ENCODE measurements at places on chromosomes 6 and 20.

DNA sequence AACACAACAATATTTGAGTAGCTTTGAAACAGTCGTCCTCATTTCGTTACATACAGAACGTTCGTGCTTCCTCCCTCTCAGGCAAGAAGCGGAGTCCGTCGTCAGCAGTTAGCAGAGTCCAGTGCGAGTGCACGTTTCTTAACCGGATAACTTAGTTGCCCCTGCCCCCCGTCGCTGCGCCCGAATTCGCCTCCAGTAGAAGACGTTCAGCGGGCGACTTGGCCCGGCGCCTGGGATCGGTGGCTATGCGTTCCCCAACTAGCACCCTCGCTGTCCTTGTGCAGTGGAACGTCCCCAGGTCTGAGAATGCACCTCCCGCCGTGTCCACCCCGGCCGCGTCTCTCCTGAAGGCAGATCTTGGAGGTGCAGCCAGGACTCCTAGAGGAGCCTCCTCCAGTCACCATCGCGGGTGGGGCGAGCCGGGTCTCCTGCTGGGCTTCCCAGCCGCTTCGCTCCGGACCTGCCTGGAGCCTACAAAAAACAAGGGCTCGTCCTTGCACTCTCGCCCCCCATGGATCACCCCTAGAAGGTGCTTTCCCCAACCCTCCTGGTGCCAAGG lies 910 bp upstream of the PCSK2 start:
- no peak for DNase-seq

DNA sequence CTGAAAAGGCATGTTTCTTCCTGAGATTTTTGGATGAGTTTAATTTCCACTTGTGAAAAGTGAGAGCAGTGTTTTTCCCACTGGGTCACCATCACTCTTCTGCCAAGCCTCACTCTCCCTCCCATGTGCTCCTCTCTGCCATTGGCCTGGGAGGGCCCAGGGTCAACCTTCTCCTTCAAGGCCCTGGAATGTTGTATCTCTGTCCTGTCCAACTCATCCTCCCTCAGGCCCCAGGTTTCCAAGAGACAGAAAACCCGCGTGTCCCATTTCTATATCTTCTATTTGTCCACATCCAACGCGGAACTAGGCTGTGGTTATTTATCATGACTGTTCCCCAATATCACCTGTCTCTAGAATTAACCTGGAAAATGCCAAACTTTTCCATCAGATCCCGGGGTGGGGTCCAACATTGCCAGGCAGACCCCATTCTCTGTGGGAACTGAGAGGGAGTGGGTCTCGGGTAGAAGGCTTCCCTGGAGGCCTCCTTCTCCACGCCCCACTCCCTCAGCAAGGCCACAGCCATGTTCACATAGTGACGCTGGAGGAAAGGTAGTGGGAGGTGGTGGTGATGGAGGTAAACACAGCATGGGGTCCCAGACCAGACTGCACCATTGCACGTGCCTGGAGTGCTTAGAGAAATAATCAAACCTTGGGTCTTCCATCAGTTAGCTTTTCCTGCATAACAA lies 173.5 kb downstream of the SCP2D1 start:
- DNase-seq, result no peak

DNA sequence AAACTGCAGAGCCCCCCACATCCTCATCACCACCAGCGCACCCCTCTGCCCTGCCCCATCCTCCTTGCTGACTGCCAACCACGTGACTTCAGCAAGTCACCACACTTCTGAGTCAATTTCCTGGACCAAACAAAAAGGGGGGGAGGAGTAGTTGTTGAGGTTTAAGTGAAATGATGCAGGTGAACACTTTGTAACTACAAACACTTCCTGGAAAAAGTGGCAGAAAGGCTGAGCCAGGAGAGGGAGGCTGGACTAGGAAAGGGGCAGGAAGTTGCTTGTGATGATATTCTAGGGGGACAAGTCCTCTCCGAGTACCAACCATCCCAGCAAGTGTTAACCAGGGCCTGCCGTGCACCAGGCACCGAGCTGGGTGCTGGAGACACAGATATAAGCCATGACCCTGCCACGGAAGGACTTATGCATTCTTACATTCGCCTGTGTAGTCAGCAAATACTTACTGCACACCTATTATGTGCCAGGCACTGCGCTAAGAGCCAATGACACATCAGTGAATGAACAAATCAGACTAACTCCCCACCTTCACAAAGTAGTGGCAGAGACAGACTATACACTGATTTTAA lies 67.3 kb downstream of the PREX1 start:
- DNase-seq, result no peak

DNA sequence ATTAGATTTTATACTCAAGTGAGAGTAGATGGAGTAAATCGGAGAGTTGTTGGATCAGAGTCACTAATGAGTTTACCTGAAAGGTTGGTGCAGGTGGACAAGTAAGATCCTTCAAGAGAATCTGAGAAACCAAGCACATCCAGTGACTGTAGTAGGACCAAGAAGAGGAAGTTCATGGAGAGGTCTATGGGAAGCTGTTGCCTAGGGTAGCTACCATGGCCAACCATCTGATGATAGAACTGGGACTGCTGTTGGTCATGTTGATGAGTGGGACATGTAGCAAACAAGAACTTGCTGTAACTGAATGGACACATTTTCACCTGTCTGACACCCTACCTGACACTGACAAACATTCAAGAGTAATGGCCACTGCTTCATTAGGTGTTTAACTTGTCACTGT lies 11.3 kb upstream of the ADGB start:
- DNase-seq, result no peak

- DNase-seq, result no peak
These were observed 110.9 kb upstream of the JAG1 start for GRCh38 chr20:10784554-10785183.

GRCh38 chr20:7144464-7144863 lies 377.0 kb downstream of the BMP2 start:
- DNase-seq, result no peak

GRCh38 chr20:12255461-12255970 lies 337.8 kb downstream of the BTBD3 start:
- peak; percentile 25 for DNase-seq

DNA sequence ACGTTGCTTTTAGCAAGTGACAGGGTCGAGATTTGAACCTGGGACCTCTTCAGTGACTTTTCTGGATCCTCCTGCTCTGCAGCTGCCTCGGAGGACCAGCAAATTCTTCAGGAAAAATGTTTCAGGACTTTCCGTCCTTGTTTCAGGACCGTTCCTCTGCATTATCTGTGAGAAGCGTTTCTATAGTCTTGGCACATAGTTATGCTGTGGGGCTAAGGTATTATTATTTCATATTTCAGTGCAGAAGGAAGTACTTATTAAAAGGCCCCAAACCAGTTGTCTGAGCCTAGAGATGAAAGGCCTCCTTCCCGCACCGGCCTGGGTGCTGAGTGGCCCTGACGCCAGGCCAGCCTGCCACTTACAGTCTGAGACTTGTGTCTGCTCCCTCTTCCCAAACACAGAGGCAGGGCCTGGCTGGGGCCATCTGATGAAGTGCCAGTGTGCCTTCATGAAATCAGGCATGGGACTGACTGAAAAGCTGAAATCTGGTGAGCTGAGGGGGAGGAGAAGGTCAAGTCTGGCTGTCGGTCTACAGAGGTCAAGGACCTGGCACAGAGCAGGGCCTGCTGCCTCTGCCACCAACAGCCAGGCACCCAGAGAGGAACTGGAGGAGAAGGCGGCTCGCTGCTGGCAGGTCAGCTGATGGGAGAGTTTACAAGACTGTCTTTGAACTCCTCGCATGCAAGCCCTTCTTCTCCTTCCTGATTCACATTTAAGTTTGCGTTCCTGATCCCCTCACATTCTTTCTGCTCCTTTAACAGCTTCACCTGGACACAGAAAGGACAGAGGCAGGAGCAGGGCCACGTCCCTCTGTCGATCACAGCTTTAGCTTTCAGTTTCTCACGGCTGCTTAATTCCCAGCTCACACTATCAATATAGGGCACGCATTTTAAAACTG lies 8.9 kb upstream of the QKI start:
- DNase-seq, result no peak

DNA sequence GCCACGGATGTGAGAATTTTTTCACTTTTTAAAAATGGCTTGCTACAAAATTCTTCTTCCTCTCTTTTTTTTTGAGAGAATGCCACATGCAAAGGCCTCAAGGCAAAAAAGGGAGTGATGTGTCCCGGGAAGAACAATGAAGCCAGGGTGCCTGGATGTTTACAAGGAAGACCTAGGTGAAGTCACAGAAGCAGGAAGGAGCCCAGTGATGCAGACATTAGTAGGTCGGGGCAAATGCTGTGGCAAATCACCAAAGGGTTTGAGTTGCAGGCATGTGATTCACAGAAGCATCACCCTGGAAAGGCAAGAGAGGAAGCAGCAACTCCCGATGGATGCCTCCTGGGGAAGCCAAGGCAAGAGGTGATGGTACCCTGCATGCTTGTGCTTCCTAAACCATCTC lies 46.8 kb downstream of the FARS2 start:
- no peak for DNase-seq

DNA sequence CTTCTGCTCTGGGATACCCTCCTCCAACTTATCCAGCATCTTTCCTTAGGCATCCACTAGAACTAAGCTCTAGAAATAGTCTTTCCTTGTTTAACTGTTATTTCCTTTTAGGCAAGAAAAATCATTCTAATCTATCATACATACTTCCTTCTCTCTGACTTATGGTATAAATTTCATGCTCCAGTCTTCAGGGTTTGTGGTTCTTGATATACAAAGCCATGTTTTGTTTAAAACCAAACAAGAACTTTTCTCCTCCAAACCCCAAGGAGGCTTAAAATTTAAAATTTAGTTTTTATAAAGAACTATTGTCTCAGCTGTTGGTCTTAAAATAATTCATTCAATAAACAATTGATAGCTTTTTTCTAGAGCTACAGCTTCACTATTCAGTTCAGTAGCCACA lies 77.2 kb downstream of the CD164 start:
- no peak for DNase-seq

- peak; percentile 29 for DNase-seq
These were observed 2.2 kb downstream of the QKI start for GRCh38 chr6:163416557-163417253.

GRCh38 chr6:15079288-15079817 lies 166.5 kb upstream of the JARID2 start:
- DNase-seq, result no peak

- DNase-seq, result no peak
These were observed 8.5 kb downstream of the EBF4 start for GRCh38 chr20:2700913-2701620.

DNA sequence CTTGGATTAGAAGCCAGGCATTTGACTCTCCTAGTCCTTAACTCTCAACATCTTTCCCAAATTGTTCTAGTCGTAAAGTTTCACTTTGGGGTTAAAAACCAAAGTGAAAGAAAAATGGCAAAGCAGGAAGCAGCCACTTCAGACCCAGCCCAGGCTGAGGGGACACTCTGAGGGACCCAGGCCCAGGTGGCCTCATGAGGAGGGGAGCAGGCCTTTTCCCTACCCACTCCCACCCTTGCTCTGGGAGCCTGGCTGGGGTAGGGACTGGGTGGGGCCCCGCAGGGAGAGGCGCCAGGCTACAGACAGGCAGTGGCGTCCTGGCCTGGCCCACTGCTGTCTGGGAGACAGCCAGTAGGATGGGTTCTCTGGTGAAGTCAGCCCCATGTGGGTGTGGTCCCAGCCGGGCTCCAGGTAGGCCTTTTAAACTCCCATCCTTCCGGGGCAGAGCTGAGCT lies 68.7 kb upstream of the MYL9 start:
- DNase-seq, result peak; percentile 56

DNA sequence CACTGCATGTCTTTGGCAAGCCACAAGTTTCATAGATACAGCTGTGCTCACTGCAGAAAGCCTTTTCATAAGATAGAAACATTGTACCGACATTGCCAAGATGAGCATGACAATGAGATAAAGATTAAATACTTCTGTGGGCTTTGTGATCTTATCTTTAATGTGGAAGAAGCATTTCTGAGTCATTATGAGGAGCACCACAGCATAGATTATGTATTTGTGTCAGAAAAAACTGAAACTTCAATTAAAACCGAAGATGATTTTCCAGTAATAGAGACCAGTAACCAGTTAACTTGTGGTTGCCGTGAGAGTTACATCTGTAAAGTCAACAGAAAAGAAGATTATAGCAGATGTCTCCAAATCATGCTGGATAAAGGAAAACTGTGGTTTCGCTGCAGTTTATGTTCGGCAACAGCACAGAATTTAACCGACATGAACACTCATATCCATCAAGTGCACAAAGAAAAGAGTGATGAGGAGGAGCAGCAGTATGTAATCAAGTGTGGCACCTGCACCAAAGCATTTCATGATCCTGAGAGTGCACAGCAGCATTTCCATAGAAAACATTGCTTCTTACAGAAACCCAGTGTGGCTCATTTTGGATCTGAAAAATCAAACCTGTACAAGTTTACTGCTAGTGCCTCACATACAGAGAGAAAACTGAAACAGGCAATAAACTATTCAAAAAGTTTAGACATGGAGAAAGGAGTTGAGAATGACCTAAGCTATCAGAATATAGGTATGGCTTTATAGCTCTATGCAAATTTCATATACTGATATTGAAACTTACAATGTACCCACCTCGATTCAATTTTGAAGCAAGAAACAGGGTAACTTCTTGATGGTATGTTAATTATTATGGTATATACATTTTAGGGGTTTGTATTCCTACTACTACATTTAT lies 23.9 kb upstream of the BAG2 start:
- no peak for DNase-seq

DNA sequence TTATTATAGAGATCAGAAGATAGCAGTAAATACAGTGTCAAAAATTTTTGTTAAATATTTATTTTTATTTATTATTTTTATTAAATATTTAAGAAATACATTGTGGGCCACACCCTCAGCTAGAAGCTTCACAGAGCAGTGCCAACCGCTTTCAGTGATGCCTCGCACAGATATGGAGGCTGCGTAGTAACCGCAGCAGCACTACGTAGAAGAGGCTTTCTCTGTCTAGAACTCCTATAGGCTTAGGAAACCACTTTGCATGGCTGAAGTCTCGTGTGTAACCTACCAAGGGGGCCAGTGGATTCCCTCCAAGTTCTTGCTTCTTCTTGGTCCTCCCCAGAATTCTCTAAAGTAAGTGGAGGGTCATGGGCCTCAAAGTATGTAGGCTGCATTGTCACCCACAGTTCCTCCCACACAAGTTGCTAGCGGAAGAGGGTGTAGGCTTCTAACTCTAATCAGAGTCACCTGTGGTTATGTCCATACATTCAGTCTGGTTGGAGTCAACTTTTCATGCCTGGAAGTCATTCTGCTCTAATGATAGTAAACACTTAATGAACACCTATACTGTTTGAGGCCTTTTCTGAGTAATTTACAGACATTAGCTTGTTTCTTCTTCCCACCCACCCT lies 285.6 kb downstream of the CDKAL1 start:
- no peak for DNase-seq

DNA sequence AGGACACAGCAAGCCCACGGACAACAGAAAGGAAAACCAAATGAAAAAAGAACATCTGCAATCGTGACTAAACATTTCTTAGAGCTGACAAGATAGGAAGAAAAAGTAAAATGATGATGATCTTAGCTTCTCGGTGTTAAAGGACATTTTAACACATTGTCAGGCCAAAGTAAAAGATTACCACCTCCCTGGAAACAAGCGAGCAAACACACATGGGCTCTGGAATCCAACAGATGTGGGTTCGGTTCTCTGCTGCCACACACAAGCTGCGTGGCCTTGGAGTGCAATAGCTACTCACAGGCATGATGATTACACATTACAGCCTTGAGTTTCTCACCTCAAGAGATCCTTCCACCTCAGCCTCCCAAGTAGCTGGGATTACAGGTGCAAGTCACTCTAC lies 7.5 kb upstream of the AAR2 start:
- DNase-seq, result no peak

- no peak for DNase-seq
These were observed 666 bp downstream of the TPD52L1 start for GRCh38 chr6:125154118-125154760.

GRCh38 chr6:27672113-27672799 lies 199.4 kb upstream of the ZNF184 start:
- DNase-seq, result peak; percentile 92

GRCh38 chr6:82251942-82252341 lies 4.4 kb upstream of the IBTK start:
- DNase-seq, result peak; percentile 46
